ENCODE measurements at places on chromosomes 5 and 9.

DNA sequence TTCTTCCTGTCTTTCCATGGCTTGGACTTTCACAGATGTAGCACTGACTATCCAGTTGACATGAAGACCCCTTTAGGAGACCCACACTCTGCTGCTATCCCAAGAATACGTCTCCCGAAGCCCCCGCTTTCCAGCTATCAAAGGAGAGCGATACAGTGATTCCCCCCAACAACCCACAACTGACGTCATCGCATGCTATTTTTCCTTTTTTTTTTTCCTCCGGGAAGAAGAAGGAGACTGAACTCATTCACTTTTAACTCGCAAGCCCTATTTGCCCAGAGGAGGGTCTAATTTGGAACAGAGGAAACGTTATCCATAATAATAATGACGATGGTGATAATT, 2.1 kb downstream of the PAPPA start:
- no peak for DNase-seq

GRCh38 chr5:175572886-175573285, 85.0 kb upstream of the HRH2 start:
- DNase-seq: no peak

DNA sequence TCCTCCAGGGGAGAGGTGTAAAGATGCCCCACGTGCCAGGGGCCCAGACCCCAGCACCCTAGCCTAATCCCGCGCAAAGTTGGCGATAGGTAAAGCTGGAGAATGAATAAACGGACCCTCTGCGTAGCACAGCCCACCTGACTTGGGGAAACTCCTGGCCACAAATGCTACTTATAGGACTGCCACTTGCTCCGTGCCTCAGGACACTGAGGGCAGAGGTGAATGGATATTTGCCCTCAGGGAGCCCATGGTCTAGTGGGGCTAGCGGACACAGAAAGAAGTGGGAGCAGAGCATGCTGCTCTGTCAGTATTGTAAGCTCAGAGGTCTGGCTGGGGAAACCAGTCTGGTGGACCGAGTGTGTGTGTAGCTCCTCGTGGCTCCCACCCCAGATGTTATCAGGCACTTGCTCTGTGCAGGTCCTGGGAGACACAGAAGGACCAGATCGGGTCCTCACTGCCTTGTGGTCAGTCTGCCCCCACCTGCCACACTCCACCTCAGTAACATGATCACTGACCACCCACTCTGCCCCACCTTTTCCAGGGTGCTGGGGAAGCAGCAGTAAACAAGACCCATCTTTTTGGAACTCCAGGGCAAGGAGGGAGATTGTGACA, 841 bp downstream of the GRK6 start:
- no peak for DNase-seq

DNA sequence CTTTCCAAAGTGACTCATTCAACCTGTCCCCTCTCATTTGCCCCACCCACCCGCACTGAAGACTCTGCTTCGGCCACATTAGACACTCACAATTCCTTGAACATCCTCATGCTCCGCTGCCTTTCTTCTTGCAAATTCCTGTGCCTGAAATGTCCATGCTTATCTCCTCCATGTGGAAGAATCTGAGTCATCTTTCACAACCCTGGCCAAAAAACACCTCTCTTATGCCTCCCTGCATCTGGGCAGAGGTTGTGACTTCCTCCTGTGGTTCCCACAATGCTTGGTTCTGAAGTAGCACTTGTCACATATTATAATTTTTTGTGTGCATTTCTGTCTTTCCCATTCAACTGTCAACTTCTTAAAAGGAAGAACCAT, 238.6 kb downstream of the ENC1 start:
- DNase-seq: no peak

GRCh38 chr5:14706615-14707021, 42.1 kb downstream of the OTULIN start:
- DNase-seq: no peak

DNA sequence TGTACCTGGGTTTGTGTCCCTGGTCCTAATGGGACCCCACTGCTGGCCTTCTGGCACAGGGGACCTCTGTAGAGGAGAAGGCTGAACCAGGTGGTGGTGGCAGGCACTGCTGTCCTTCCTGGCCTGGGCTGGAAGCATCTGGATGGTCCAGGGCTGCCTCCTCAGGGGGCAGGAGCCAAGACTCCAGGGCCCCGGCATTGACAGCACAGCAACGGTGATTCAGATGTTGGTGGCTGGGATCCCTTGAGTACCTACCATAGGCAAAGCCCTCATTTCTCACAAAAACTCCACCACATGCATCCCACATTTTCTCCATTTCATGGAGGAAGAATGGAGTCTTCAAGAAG, 15.0 kb downstream of the FGD3 start:
- no peak for DNase-seq

GRCh38 chr5:850511-851006, at the start of gene ZDHHC11:
TSS of gene ZDHHC11 (minus strand) at chr5:850986. CDS start at chr5:850602, 384 bp downstream.
- no peak for DNase-seq

DNA sequence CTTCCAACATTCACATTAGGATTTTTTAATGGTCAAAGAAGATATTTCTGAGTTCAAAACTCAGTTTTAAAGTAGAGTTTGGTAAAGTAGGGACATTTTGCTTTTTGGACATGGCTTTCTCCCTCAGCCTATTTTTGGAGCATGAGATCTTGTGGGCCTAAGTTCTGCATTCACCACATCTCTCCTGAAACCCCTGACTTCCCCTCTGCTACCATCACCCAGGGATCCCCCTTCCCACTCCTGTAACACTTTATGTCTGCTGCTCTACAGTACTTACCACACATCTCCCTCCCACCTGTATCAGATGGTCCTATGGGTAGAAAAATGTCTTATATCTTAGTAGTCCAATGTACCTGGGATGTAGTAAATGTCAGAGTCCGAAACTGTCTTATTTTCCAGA, 48.2 kb upstream of the JAK2 start:
- no peak for DNase-seq

GRCh38 chr9:16619402-16619801, 251.1 kb downstream of the BNC2 start:
- no peak for DNase-seq

DNA sequence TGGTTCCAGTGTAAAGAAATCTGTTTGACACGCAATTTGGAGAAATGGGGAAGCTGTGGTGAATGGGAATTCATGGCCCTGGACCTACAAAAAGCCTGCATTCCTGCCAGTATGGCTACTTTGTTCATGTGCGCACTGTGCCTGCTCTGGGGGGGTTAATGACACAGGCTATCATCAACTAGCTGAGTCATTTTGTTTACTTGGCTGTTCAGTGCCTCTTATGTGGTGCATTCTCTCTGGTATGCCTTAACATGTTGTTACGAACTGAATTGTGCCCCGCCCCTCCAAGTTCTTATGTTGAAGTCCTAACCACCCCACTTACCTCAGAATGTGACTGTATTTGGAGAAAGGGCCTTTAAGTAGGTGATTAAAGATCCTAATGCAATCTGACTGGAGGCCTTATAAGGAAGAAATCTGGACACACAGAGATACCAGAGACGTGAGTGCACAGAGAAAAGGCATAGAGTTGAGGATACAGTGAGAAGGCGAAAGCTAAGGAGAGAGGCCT, 20.4 kb upstream of the UBAP1 start:
- no peak for DNase-seq

- DNase-seq: no peak
These were observed 6.8 kb upstream of the PRUNE2 start for GRCh38 chr9:76912636-76913275.

DNA sequence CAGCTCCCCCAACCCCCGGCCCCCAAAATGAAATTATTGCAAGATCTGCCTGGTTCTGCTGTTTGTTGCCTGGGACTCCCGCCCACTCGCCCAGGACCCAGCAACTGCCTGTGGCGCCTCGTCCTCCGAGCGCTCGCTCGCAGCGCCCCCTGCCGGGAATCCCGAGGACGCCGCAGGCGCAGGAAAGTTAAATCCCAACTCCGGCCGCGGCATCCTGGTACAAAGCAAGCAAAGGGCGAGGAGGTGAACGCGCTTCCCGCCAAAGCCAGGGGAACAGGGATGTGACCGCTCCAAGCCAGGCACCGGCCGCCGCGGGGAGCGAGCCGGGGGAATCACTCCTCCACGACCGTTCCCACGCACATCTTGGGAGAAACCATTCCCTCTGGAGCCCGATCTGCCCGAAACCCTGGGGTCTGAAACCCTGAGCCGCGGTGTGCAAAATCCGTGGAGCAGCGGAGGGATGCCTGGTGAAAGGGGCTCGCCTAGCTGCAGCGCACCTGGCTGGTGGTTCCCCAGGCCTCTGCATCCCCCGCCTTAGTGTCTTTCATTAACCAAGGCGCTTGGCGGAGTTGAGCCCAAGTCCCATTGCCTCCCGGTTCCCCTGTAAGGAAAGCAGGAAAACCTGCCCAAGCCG, 1.3 kb downstream of the SEMA5A start:
- peak; percentile 10 for DNase-seq

DNA sequence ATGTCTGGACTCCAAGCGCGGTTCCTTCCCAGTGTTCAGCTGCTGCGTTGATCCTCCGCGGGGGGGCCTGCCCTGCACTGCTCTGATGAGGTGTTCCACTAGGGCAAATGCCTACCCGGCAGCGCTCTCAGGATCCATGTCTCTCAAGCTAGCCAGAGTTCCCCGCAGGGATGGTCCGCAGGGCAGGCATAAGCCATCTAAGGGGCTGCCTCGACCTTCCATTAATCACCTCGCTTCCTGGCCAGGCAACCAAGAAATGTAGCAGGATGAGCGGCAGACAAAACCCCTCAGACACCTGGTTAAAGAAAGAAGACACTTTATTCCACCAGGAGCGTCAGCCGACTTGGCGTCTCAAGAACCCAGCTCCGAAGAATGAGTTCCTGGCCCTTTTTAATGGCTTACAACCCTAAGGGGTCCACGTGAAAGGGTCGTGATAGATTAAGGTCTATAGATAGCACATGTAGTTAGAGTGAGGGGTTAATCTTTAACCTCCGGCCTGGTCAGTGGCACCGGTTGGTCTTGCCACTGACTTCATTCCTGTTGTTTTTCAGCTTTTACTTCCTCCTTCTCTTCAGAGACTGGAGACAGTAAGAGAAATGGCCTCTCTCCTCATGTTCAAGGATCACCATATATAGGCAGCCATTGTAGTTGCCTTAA, 47.2 kb upstream of the COX7C start:
- DNase-seq: no peak

GRCh38 chr9:105173306-105173705, 71.1 kb upstream of the SLC44A1 start:
- DNase-seq: no peak

DNA sequence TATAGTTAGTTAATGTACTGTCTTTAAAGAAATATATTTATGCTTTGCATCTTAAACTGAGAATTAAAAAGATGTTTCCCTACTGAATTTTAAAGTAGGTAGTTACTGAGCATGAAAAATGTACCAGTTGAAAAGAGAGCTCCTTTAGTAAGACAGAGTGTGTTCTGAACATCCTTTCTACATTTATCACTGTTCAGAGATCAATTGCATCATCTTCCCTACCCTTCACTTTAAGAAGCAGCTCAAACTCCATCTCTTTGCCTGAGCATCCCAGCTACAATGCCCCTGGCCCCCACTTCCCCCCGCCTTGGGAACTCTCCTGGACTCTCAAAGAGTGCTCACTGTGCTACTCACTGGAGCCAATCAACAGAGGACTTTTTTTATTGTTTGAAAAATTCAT, 164.7 kb downstream of the GNAQ start:
- DNase-seq: no peak

GRCh38 chr9:131116281-131117120, 8.9 kb upstream of the NUP214 start:
- no peak for DNase-seq

DNA sequence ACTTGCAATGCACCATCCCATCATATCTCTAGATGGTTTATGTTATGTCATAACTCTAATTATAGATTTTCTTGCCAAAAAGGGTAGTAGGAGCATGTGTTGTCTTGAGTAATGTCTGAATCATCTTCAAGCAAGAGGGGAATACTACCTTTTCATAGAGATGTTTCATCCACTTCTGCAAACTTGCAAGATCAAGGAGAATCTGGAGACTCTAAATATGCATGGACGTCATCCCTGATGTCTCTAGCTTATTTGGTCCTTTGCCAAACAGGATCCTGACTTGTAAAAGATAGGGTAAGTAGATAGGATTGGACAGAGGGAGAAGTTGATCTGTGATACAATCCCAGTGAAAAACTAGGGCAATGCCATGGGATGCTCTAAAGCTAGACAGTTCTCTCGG, 246.5 kb downstream of the DMRTA1 start:
- no peak for DNase-seq

DNA sequence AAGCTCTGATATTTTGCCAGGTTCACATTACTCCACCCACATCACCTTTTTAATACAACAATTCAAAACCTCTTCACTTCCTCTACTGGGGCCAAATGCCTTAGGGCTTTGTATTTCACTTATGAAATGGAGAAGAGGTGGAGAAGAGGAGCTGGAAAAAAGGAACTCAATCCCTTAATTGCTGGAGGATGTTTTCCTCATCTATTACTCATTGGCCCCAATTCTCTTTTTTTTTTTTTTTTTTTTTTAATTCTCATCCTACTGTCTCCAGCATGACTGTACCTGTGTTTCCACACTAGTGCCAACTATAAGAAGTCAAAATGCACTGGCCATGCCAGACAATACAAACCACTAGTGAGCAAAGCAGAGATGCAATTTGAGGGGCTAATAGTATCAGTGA, 20.9 kb downstream of the FAM13B start:
- no peak for DNase-seq

DNA sequence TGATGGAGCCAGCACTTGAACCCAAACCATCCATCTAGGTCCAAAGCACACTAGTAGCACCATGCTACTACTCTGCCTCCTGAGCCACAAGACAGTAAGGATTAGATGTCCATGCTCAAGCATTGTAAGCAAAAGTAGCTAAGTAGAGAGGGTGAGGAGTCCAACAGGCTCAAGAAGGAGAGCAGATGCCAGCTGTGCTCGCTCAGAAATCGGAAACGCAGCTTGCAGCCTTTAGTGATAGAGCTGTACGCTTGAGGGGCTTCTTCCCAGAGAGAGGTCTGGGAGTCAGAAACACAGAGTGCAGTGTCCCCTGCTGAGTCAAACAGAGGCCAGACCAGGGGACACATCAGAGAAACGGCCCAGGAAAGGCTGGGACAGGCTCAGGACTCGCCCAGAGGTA, 32.7 kb upstream of the GABRP start:
- DNase-seq: no peak

DNA sequence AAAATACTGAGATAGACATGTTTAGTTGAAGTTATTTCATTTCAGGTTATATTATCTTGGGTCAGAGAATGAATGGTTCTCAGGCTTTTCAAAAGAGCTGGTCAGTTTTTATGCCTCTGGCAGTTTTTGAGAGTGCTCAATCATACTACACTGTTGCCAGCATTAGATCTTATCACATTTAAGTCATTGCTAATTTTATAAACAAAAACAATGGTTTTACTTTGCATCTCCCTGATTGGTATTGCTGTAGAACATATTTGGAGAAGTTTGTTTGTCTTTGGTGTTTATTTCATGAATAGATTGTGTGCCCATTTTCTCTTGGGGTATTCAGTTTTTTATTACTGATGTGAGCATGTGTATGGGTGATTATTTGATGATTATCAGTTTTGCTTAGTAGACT, 1.5 kb downstream of the CATSPER3 start:
- no peak for DNase-seq
